ENCODE measurements at places on chromosomes 4 and X.

DNA sequence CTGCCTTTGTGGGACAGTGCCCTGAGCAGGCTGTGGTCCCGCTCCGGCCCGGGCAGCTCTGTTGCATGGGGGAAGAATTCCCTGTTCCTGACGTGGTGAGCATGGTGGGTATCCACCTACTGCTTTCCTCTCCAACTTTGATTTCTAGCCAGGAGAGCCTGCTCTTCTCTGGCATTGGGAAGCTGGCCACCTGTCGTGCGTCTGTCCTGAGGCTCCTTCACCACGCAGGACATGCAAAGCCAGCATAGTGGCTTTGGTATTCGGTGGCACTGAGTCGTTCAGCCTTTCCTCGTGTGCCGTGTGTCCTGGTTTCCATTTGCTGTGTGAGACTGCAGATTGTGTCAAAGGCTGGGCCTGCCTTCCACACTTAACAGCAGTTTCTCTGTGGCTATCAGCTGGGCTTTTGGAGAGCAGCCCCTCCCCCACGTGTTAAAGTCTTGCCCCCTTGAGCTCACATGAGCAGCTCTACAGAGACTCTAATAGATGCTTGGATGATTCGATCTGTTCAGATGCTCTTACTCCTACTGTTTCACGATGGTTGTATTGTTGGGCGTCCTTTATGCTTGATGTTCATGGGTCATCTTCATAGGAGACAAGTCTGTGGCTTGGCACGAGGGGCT lies 46.3 kb upstream of the CLCN4 start:
- DNase-seq: no peak

GRCh38 chr4:108018040-108018883 lies 28.6 kb downstream of the HADH start:
- peak; percentile 87 for DNase-seq

- no peak for DNase-seq
Observed at GRCh38 chr4:27084685-27085361, 224.2 kb downstream of the STIM2 start.

DNA sequence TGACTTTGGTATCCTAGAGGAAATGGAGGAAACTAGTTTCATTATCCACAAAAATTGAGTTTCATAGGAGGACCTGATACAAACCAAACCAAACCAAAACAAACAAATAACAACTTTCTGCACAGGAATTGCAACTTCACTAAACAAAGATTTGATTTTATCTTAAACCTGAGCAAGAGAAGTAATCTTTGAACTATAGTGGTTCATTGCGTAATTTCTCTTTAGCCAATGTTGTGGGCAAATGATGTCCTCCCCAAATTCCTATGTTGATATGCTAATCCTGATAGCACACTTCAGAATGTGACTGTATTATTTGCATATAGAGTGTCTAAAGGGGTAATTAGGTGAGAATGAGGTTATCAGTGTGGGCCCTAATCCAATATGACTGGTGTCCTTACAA lies 102.4 kb downstream of the CAMK2D start:
- DNase-seq: no peak

DNA sequence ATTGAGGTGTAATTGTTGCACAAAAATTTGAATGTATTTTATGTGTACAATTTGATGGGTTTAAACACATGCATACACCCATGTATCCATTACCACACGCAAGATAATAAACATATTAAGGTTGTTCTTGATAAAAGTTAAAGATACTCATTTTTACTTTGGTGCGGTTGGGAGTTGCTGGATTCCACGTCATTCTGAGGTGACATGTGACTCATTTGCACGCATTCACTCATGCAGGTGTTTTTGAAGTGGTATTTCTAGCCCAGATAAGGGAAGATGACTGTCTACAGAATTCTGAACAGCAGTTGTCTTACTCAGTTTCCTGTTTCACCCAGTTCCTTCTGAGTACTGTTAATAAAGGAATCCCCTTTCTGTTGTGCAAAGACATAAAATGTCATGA lies 142.0 kb downstream of the RTL3 start:
- no peak for DNase-seq

DNA sequence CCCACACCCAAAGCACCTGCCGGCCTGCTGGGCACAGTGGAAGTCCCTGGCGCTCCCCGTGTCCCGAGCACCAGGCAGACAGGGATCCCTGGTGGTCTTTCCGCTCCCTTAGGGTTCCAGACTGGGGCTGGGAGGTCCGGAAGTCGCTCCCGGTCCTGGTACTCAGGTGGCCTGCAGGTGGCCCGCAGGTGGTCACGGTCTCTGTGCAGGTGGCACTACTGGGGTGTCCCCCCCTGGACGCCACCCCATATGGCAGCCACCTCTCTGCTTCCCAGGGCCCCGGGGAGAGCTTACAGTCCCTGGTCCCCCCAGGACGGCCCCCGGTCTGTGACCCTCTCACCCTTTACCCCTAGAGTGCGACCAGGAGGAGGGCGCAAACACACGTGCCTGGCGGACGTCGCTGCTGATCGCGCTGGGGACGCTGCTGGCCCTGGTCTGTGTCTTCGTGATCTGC lies 13.6 kb downstream of the SLC25A6 start:
- no peak for DNase-seq

DNA sequence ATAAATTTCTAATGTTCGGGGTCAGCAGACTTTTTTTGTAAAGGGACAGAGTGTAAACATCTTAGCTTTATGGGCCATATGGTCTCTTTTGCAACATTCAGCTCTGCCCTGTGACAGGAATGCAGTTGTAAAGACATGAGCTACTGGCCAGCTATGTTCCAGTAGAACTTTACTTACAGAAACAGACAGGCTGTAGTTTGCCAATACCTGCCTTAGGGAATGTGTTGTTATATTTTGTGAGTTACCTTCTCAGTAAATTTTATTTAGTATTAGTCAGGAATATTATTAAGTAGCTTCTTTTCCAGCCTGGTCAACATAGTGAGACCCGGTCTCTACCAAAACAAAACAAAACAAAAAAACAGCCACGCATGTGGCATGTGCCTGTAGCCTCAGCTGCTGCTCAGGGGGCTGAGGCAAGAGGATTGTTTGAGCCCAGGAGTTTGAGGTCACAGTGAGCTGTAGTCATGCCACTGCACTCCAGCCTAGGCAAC lies 48.7 kb downstream of the HTT start:
- DNase-seq: no peak

GRCh38 chr4:82046796-82047195 lies 327.0 kb downstream of the HNRNPD start:
- DNase-seq: no peak

GRCh38 chr4:99934891-99935290 lies 11.5 kb downstream of the DNAJB14 start:
- DNase-seq: no peak

DNA sequence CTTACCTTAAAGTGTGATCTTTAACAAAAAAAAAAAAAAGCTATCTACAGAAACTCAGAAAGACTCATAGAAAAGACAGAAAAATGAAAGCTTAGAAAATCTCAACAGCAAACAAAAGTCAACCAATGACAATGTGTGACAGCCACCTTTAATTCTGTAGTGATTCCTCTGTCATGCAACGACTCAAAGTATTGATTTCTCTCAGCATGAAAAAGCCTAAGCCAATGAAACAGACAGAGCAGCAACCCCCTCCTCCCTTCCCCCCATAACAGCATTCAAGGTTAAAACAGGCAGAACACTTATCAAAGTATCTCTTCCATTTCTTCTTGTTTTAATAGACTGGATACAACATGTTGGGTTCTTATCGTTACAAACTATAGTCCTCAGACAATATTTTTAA lies 112.5 kb downstream of the MAB21L2 start:
- DNase-seq: no peak

All from left colon (tissue), 2 donors.